ENCODE measurements at places on chromosomes 7 and 10.
A peak's percentile ranks its signal among the peaks of the same experiment; 100 is the strongest.

DNA sequence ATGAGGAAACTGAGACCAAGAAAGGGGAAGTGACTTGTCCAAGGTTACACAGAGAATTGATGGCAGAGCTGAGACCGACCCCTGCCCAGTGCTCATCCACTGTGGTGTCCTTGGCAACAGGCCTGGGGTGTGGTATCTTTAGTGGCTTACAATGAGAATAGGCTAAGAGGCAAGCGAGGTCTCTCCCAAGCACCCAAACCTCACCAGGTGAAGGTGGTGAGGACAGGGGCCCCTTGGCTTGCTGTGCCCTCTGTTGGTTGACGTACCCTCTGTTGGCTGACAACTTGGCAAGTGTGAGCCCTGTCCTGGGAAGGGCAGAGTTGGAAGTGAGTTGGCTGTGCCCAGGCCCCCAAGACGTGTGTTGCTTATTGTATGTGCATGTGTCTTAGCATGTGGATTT lies 166.9 kb downstream of the GRK5 start:
- DNase-seq = no peak

GRCh38 chr7:47902013-47902412 lies 46.3 kb downstream of the PKD1L1 start:
- no peak for DNase-seq

GRCh38 chr10:14409856-14410458 lies 79.2 kb upstream of the FRMD4A start:
- no peak for DNase-seq

GRCh38 chr7:102322202-102322715 lies 34.0 kb downstream of the SPDYE6 start:
- DNase-seq = no peak

- no peak for DNase-seq
Measured at GRCh38 chr7:770741-771166, 43.7 kb upstream of the PRKAR1B start.

DNA sequence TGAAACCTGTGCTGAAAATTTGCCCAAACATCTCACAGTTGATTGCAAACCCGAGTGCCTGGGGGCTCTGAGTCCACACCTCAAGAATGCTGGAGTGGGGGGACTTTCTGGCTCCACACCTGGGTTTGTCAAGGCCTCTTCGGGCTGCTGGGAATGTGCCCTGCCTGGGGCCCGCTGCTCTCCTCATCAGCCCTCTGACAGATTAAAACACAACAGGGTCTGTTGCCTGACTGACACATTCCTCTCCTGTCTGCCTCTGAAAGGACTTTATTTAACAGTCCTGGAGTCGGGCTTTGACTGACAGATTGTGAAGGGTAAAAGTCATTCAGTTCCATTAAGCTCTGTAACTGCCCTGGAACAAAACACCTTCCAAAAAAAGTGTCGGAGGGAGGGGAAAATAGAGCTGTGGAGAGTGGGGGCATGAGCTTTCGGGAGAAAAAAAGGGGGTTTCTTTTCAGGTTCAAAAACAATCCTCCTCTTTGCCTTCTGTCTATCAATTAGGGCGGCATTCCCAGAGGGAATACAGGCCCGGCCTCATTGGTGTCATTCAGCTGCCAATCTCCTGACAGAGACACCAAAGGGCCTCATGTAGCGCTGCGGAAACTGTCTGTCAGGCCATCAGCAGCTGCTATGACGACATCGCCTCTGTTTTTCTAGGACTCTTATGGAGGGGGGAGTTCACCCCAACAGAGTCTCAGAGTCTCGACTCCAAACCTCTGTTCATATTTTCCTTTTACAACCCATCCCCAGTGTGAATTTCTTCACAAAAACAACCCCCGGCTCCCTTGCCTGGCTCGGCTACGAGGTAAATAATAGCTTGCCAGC lies 398.8 kb upstream of the NFE2L3 start:
- DNase-seq = no peak

GRCh38 chr10:77189075-77189474 lies 448.5 kb downstream of the KCNMA1 start:
- DNase-seq = peak; percentile 46

DNA sequence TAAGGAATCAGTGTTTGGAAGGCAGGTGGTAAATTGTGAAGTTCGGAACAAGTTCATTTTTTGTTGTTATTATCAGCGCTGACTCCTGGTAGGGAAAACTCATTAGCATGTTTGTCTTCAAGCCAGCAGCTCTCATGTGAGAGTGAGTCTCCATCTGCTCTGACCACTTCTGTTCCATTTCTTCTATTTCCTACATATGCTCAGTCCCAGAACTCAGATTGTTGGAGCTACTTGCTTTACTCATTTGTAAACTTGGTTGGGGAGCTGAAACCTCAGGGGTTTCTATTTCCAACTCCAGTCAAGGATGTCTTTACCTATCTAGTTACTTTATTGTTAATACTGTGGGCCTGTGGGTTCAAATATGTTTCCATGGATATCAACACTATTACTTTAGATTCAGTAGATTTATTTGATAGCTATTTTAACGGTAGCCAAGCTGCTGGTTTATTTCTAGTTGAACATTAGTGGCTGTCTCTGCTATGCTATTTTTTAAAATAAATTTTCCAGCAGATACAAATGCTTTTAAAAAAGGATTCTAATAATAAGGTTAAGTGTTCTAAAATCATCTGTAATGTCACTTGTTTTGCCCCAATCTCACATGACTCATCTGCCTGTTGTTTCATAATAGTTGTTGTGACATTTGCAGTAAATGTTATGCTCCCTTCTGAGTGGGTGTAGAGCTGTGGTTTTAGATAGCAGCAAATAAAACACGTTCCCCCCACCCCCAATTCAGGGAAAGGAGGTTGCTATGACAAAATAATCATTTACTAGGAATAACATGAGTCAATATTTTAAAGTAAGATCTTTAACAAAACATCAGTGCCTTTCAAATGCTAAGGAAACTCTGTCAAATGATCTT lies 143.3 kb downstream of the HDAC9 start:
- DNase-seq = no peak

DNA sequence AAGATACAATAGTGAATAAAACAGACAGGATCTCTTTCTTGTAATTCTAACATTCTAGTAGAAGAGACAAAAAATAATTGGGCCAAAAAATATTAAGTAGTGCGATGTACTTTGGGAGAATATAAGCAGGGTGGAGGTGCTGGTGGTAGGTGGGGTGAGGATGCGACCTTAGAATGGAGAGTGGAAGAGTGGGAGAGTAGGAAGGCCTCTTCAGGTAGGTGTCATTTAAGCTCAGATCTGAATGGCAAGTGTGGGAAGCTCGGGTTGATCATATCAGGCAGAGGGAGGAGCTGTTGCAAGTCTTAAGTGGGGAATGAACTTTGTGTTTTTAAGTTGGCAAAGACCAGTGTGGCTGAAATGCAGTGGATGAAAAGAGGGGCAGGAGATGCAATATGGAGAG lies 3.8 kb upstream of the IFRD1 start:
- DNase-seq = no peak

DNA sequence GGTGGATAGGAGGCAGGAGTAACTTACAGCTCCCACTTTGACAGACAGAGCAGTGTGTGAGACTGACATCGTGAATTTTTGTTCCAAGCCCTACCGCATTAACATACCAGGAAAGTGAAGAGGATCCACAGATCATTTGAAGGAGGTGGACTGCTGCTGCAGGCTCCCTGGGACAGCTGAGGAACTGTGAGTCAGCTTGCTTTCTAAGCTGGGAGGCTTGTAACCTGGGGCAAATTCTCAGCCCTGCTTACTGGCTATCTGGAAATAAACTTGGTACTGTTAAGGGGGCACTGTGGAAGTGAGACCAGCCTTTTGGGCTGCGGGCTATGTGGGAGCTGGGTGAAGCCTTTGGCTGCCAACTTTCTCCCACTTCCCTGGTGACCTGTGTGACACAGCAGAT lies 1202.5 kb downstream of the DNAJB9 start:
- DNase-seq = no peak

DNA sequence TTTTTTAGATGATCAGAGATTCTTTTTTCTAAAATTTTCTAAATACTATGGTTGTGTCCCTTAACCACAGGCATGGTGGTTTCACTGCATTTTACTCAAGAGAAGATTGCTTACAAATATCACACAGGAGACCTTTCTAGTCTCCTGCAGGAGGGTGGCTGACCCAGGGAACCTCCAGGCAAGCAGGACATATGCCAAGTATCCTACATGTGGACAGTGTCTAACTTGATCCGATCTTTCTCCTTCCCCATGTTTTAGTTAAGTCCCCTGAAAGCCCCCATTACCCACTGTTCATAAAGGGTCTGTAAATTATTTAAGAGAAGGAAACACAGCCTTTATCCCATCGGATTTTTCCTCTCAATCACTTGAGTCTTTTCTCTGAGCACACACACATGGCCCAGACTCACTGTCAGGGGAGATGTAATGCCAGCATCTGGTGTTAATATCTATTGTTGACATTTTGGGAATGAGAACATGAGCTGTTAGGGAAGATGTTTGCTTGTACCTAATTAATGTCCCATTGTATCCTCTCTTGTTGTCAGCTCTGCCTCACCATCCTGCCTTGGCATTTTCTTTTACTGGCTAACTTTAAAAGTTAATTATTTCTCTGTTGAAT lies 755.2 kb downstream of the AUTS2 start:
- peak; percentile 36 for DNase-seq

- peak; percentile 31 for DNase-seq
Measured at GRCh38 chr7:5525271-5526099, 101.9 kb upstream of the TNRC18 start.

DNA sequence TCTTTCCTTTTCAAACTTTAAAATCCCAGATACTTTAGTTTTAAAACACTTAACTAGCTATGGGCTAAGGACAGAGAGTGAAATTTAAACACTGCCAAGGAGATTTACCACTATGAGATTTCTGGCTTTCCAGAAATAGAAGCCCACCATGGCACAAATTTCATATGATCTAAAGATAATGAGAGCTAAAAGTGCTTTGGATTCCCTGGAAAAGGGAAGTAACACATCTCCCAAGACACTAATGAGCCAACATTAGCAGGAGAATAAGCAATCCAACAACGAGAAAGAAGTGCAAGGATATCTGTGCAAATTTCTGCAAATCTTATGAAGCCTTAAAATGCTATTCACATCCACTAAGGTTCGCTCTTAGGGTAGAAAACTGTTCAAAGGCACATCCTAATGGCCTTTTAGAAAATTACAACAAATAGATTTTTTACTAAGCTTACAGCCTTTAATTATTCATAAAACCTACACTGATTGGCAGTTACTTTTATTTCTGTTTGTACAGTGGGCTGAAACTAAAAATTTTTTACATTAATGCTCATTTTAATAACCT lies 100.3 kb downstream of the RAPGEF5 start:
- DNase-seq = no peak

- DNase-seq = no peak
Measured at GRCh38 chr7:16912540-16912939, 30.8 kb upstream of the AGR3 start.

- peak; percentile 26 for DNase-seq
Measured at GRCh38 chr10:72248468-72249151, 25.1 kb upstream of the DDIT4 start.

DNA sequence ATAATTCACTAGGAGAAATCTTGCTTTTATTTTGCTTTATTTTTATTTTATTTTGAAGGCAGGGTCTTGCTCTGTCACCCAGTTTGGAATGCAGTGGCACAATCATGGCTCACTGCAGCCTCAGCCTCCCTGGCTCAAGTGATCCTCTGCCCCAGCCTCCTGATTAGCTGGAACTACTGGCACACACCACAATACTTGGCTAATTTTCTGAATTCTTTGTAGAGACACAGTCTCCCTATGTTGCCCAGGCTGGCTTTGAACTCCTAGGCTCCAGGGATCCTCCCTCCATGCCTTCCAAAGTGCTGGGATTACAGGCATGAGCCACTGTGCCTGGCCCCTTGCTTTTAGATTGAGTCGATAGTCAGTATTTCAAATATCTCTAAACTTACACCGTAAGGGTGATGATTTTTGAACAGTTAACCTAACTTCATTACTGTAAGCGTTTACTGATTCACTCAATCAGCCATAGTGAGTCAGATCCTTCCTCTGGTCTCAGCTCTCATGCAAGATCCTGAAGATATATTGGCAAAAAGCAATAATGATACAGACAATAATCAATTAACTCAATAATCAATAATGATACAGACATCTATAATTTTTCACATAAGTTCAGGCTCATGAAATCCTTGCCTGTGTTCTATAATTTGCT lies 239.5 kb downstream of the KIAA1217 start:
- no peak for DNase-seq

GRCh38 chr10:63642808-63643207 lies 121.6 kb downstream of the REEP3 start:
- no peak for DNase-seq

DNA sequence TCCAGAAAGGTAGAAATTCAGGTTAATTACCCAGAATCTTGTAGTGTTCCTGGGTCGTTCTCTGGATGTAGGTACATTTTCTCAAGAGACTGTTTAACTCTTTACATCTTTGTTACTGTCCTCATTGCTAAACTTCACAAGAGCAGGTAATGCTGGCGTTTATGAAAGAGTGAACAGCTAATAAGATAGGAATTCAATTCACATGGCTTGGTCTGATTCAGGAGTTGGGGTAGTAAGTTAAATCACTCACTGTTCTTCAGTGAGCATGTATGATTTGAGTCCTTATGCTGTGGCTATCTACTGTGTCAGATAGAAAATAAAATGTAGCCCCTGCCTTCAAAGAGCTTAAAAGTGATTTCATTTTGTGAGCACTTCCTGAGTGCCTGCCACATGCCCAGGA lies 480.0 kb downstream of the LRMDA start:
- DNase-seq = no peak

DNA sequence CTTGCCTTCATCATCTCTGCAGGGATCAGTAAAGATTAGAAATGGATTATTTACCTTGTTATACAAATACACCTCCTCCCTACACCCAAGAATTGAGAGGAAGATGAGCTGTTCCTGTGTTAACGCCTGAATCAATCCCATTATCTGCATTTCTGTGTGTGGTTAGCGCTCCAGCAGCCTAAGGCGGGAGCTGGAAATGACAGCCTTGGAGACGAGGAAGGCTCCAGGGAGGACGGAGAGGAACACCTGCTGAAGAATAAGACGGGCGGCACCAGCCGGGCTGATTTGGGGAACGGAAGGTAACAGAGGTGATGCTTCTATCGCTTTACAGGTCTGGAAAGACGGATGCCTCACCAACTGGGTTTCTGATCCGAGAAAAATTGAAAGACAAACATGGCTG lies 34.2 kb upstream of the DDC start:
- DNase-seq = peak; percentile 95

- no peak for DNase-seq
Measured at GRCh38 chr10:124765256-124765655, 21.1 kb upstream of the FAM53B start.
